ENCODE measurements at places on chromosomes 2 and 18. TPM values are rescaled to one million over a fixed set of nuclear protein-coding genes. Genes with fewer than 3 reads are reported as not detected.

Gene MAL
- not detected for total RNA-seq

Gene CLIP4
- total RNA-seq, result 35.9 TPM

Gene TMEFF2
- total RNA-seq, result 5.4 TPM

Gene PPP1R1C
- not detected for total RNA-seq

Gene ELOA2
- not detected for total RNA-seq

Gene CPO
- total RNA-seq, result not detected

Data from pericardium fibroblast (primary cell).